ENCODE measurements at places on chromosomes 12 and 14.

DNA sequence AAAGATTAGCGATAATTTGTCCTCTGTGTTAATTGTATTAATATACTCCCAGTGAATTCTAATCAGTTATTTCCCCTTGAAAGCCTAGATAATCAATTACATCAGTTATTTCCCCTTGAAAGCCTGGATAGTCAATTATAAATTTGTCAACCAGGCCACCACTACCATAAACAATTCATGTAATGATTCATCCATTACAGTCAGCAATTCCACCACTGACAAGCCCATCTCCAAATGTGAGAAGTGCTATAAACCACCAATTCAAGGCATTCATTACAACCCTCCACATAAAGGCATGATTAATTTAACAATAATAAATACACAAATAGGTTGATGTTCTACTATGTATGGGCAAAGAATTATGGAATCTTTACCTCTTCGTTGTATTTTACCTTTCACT lies 40.9 kb downstream of the INTS13 start:
- DNase-seq, result no peak

- no peak for DNase-seq
Observed at GRCh38 chr14:65993103-65993502, 493.1 kb upstream of the CCDC196 start.

DNA sequence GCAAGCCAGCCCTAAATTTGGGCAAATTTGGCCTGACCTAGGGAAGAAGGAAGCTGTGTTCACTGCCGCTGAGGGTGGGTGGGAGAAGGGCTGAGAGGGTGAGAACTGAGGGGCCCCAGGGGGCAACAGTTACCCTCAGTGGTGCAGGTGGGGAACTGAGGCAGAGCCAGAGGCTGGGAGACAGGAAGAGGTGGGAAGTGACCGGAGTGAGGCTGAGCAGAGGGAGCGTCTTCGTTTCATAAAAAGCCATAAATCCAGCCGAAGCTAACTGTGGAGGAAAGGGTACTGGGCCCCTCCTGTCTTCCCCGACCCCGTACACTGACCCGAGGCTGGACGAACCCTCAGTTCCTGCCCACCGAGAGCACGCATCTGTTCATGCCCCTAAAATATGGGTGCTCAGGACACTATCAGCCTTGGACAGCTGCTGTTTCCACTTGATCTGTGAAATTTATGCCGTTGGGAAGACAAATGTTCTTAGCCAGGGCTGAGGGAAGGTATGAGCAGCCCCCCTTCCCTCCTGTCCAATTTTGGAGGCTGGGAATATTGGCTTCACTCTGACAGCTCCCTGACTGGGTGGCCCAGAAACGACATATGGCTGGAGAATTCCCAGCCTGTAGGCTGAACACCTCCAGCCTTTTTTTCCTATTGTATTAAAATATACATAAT lies 116.5 kb downstream of the KIF26A start:
- DNase-seq, result no peak

- no peak for DNase-seq
Observed at GRCh38 chr12:46523863-46524770, 151.5 kb upstream of the SLC38A2 start.

GRCh38 chr12:13030541-13031291 lies 13.5 kb upstream of the FAM234B start:
- DNase-seq, result no peak

DNA sequence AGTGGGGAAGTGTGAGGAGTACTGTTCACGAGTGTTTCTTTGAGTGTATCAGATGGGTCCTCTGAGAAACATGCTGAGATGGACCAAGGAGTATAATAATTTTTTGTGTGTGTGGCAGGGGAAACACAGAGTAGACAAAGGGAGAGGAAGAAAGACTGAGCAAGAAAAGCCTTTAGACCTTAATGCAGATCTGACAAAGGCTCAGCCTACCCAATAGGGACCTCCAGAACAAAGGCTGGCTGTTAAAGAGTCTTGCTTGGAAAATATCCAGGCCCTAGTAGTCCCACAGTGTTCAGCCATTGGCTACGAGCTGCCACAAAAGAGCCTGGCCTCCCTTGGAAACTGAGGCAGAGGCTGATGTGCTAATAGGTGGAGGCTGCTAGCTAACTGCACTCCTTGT lies 13.5 kb downstream of the COQ5 start:
- no peak for DNase-seq

DNA sequence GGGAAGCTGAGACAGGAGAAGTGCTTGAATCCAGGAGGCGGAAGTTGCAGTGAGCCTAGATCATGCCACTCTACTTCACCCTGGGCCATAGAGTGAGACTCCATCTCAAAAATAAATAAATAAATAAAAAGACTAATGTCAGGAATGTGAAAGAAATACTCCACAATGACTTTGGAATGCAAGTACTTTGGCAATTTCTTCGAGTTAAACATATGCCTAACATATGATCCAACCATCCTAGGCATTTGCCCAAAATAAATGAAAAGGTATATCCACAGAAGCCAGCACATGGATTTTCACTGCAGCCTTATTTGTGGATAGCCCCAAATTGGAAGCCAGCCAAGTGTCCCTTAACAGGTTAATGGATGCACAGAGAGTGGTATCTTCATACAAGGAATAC lies 357.9 kb upstream of the TMEM132C start:
- DNase-seq, result no peak

- no peak for DNase-seq
Observed at GRCh38 chr14:97900196-97900854, 1103.1 kb downstream of the VRK1 start.

DNA sequence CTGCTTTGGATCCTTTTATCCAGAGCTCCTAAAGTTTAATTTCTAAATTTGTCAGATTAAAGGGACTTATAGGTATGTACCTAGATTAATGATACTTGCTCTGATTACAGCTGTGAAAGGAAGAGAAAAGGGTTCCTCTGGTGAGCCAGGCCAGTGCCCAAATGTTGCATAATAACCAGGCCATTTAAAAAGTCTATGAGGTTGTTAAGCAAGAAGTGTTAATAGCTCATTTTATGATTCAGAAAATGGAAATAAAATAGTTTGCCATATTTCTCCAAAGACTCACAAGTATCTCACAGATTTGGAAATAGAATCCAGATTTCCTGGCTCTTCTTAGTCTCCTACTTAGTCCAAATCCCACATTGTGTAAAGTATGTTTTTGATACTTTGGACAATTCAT lies 67.6 kb downstream of the SLC38A6 start:
- peak; percentile 53 for DNase-seq

DNA sequence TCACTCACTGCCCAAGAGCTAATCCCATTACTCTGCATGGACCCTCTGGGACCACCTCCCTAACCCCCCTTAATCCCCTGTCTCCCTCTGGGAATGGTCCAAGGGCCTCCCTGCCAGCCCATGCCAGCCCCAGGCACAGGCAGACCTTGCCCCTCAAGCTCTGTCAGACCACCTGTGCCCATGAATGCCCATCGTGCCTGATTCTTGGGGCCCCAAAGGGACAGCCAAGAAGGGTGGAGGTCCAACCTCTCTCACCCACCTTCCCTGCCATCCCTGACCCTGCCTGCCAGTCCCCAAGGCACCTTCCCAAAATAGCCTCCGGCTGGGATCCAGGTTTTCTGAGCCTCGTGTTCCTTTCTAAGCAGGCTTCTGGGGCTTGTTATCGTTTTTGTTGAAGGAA lies 20.8 kb upstream of the VSX2 start:
- no peak for DNase-seq

GRCh38 chr14:101173698-101174521 lies 270.4 kb upstream of the RTL1 start:
- no peak for DNase-seq

- no peak for DNase-seq
Observed at GRCh38 chr12:102685841-102686240, 205.5 kb upstream of the IGF1 start.

DNA sequence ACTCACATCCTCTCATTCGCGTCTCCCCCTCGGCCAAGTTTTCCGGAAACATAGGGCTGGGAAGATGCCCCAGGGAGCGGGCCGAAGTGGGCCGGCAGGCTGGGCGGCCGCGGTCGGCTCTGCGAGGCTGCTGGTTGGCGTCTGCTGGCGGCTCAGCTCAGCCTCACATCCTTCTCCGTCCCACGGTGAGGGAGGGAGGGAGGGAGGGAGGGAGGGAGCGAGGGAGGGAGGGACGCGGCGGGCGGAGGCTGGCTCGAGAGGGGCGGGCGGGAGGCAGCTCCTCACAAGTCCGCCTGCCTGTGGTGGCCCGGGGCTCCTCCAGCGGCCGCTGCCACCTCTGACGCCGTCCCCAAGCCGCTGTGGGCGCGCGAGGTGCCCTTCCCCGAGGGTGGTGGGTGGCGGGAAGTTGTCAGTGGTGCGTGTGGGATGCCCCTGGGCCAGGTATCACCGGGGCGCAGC lies 93.8 kb downstream of the RFLNA start:
- peak; percentile 67 for DNase-seq

Data from inflammatory macrophage treated with lipopolysaccharide for 4 hours (primary cell).